ENCODE measurements at places on chromosomes 16 and 17. TPM values are rescaled to one million over a fixed set of nuclear protein-coding genes. Genes with fewer than 3 reads are reported as not detected.

GRCh38 chr17:67157732-67158639 is 87.0 kb downstream of the HELZ start:
- peak; percentile 19 for DNase-seq

CDH16 gene
- total RNA-seq, result not detected

- DNase-seq, result no peak
These were observed 49.2 kb downstream of the MYH11 start for GRCh38 chr16:15807603-15808009.

CRYBA1 gene
- total RNA-seq, result not detected

GRCh38 chr16:80019395-80019794 is 418.9 kb upstream of the MAF start:
- DNase-seq, result no peak

HID1 gene
- total RNA-seq, result 9.5 TPM

PALB2 gene
- total RNA-seq, result 10.7 TPM

DNA sequence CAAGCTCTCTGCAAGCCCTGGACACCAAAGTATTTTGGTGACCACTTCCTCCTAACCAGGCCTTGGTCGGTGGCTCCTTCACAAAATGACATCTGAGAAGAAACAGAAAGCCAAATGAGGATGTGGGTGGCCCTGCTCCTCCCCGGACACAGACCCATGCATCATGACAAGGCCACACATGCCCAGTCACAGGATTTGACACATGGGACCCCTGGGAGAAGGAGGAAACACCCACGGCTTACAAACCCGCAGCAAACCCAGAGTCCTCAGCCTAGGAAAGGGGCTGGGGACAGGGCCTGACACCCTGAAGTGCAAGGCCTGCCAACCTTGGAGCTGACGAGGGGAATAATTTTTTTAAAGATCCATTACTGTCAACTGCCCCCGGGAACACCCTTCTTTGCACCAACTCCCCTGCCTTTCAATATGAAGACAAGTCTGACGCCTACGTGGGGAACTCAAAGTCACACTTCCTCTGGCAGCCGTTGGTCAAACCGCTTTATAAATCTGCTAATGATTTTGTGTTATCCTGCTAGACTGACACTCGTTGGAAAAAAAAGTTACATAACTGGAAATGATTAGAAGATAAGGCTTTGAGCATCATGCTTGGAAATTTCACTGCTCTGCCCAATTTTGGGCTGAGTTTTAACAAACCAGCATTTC is 41.3 kb downstream of the GAS7 start:
- peak; percentile 59 for DNase-seq

- DNase-seq, result peak; percentile 45
These were observed 338 bp downstream of the MAPK3 start for GRCh38 chr16:30122604-30123160.

GRCh38 chr16:17666293-17666692 is 195.5 kb upstream of the XYLT1 start:
- no peak for DNase-seq

LIG3 gene
- 72.0 TPM for total RNA-seq

GRCh38 chr17:69818467-69818866 is 256.6 kb upstream of the KCNJ16 start:
- DNase-seq, result no peak

GRCh38 chr17:36089888-36090836 is at the start of gene CCL3:
CCL3 (minus strand) TSS chr17:36090143; CDS start chr17:36090058, 85 bp downstream.
- DNase-seq, result peak; percentile 60

CACNA1G gene
- not detected for total RNA-seq

DNA sequence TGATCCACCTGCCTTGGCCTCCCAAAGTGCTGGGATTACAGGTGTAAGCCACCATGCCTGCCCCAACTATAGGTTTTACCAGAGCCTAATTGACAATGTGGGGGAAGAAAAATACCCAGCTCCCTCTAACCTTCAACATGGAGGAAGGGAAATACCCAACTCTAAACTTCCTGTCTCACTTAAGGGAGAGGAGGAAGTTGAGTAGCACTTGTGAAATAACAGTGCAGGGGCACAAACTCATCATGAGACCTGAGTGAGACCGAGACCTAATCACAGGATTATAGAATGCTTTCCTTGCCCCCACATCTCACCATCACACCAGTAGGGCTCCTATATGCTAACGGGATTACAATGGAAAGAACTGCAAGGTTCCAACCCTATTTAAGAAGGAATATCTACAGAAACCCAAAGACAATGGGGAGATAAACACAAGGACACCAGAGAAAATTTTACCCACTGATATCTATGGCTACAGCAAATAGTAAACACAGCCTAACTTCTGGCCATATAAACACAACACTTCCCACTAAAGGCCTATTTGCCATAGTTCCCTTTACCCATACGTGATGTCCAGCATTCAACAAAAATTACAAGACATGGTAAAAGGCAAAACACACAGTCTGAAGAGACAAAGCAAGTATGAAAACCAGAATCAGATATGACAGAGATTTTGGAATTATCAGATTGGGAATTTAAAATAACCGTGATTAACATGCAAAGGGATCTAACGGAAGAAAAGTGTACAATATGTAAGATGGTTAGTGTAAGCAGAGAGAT is 26.9 kb downstream of the OR3A1 start:
- no peak for DNase-seq

CTRB1 gene
- not detected for total RNA-seq

GRCh38 chr17:40170325-40170724 is 6.9 kb upstream of the RAPGEFL1 start:
- no peak for DNase-seq

DNA sequence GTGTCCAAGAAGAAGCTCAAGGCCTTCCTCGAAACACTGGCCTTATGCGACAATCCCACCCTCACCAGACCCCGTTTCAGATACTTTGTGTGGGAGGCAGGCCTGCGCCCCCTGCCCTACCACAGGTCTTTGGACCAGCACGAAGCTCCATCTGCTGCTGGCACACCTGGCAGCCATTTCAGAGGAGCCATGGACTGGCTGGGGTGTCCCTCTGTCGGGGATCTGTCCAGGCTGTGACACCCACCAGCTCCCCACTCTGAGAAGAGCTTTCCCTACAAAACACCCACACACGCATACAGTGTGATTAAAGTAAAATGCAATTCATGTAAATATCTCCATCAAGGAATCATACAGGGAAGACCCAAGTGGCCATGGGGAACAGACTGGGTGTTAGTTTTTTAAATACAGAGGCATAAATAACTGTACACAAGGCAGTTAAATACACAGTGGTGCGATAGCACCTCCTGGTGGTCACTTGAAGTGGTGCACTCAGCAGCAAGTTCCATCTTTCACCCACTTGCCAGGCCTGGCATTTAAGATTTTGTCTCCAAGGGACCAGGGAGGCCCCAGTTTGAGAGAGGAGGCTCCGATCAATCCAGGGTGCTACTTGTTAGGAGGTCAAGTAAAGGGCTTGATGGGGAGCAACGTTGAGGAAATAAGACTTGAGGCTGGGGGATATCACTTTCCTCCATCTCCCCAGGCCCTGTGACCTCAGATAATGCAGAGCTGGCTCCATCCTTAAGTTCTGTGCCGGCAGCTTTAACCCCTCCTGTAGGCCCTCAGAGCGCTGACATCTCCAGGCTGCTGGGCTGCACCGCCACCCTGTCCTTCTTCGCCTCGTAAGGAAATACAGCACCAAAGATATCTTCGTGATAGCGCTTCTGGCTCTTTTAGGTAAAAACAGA is 43.6 kb downstream of the NOS2 start:
- DNase-seq, result peak; percentile 72

DNA sequence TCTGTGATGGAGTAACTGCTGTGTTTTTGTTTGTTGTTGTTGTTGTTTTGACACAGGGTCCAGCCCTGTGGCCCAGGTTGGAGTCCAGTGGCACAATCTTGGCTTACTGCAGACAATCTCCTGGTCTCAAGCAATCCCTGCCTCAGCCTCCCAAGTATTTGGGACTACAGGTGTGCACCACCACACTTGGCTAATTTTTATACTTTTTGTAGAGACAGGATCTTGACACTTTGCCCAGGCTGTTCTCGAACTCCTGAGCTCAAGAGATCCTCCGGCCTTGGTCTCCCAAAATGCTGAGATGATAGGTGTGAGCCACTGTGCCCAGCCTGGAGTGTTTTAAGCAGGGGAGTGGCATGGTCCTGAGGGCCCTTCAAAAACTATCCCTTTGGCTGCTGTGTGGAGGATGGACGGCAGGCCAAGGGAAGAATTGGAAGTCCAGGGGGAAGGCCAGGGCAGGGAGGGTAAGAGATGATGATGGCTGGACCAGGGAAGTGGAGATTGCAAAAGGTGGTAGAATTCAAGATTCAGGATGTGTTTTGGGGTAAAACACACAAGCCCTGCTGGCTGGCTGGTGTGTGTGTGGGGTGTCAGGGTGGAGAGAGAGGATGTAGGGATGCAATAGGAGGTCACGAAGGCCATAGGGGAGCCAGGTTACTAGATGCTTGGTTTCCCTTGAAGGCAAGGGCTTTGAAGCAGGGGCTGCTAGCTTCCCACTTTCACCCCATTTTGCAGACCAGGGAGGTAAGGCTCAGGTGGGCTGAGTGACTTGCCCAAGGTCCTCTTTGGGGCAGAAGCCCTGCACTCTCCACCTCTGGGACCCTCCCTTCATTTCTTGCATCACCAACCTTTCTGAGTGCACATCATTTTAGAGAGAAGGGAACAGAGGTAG is 18.8 kb upstream of the PLLP start:
- DNase-seq, result no peak

- no peak for DNase-seq
These were observed 85.2 kb downstream of the GLG1 start for GRCh38 chr16:74521691-74522090.

GRCh38 chr17:11642655-11643054 is 44.4 kb downstream of the DNAH9 start:
- DNase-seq, result no peak

DNA sequence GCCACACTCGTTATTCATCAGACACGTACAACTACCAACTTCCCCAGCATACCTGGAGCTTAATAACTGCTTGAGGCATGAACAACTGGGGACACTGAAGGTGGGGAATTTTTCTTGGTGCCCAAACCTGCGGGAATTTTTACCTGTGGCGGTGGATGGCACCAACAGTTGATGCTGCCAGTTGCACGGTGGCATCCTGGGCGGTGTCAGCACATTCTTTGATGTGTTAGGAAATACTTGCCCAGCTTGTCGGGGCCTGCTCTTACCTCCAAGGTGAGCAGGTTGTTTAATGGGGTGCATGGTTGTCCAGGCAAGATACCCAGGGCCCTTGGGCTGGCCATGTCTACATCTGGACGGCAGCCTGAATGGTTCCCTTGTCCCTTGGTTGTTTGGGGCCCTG is 79.6 kb downstream of the CRISPLD2 start:
- no peak for DNase-seq

AOC3 gene
- total RNA-seq, result 0.73 TPM

NPIPB6 gene
- not detected for total RNA-seq

HSPB9 gene
- total RNA-seq, result not detected
